ENCODE measurements at places on chromosomes 3 and 15.

- DNase-seq = peak; percentile 87
Observed at GRCh38 chr3:23455084-23455483, 252.0 kb downstream of the UBE2E2 start.

GRCh38 chr3:126284258-126284904 lies 72.8 kb downstream of the KLF15 start:
- DNase-seq = peak; percentile 63

GRCh38 chr15:42692997-42693396 lies 43.9 kb downstream of the CDAN1 start:
- DNase-seq = no peak

DNA sequence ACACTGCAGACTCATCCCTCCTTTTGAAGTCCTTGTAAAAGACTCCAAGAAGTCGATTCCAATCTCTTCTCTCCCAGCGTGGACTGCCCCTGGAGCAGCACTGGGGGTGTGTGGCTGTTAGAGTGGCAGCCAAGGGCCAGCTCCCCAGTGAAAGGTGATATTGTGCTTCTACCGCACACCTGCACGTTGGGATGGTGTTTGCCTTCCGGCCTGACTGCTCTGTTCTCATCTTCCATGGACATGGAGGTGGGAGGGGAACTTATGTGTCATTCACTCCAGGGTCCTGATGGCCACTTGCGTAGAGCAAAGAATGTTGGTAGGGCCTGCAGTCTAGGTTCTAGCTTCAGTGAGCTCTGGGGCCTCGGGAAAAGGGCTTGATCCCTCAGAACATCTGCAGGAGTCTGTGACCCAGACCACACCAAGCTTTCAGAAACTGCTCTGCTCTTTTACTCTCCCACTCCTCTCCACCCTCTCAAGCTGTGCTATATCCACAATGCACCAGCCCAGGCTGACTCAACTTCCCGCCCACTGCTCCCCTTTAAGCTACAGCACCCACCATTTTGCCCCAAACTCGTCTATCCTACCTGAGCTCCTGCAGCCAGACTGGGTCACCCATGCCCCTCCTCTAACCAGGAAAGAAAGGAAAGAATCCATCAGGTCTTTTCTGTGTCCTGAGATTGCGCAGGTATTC lies 31.3 kb downstream of the LIPC start:
- no peak for DNase-seq

DNA sequence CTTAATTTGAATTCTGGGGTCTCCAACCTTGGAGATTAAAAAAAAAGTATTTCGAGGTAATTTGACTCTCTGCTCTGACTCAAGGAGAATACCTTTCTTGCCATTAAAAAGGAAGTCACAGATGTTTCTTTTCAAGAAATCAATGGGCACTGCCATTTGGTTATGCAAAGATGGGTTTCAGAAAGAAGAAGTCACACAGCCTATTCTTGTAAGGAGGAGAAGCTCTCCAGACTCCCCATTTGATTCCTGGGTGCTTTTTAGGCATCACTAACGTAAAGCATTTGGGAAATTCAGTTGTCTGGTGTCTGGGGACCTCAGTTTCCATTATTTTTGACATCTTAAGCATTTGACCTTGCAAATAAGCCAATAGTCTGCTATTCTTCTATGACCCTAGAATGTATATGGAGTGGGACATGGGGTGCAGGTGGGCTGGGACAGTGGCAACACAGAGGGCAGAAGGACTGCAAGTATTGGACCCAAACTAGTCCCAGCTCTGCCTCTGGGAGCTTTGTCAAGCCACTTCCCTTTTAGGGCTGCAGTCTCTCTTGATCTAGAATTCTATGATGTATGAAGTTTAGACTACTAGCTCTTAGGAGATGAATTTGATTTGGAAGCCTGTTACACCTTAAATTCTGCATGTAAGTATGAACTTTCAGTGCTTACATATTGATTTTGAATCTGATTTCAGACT lies 27.8 kb downstream of the IL5RA start:
- no peak for DNase-seq
